ENCODE measurements at places on chromosomes 1 and 21. TPM values are rescaled to one million over a fixed set of nuclear protein-coding genes. Genes with fewer than 3 reads are reported as not detected.

- H3K27me3 ChIP-seq: peaks cover 3% of the 10 kb centered on the region
- no peaks in the 10 kb centered on the region for H3K4me1 ChIP-seq
Measured at GRCh38 chr1:206808615-206809014, 36.3 kb upstream of the IL10 start.

DNA sequence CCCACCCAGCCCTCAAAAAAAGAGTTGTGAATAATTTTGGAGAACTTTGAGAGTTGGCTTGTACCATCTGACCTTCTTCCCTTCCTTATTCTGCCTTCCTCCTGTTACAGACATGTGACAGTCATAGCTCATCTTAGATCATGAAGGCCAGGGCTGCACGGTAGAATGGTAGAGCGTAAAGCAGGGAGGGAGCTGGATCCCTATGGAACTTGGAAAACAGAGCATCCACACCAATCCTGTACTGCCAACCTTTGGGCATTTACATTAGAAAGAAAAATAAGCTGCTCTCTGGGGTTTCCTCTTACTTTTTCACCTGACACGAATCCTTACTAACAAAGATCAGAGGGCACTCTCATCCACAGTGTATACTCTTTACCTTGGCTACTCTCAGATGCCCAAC, 121.5 kb downstream of the GPR52 start:
- no peak for DNase-seq
- no peaks in the 10 kb centered on the region for H3K4me1 ChIP-seq
- H3K27ac ChIP-seq: no peak overlapping the region
- no peaks in the 10 kb centered on the region for H3K27me3 ChIP-seq
- no peaks in the 10 kb centered on the region for H3K36me3 ChIP-seq

DNA sequence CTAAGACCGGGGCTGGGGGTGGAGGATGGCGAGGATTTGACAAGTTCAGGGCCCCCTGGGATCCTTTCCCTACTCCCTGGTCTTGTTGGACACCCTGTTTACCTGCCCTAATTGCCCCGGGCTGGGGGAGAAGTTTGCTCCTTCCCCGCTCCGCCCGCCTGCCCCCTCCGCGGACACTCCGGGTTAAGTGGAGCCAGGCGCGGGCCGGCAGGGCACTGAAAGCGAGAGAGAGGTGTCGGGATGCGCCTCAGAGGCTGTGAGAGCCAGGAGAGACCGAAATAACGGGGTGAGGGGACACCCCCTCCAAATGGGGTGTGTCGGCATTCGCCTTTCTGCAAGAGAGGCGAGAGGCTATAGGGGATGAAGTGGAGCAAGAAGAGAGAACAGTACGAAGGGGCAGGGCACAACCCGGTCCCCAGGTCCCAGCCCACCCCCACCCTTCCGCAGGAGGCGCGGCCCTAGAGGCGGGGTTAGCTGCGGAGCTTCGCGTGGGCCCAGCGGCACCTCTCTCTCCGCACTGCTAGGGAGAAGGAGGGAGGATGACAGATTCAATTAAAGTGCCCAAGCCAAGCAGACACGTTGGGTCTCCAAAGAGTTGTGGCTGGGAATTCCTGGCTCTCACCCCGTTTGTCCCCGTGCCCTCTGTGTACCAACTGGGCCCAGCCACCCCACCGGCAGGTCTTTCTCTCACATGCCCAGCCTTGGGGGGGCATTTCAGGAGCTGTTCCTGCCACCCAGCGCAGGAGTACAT, 3.8 kb downstream of the EFNA3 start:
- H3K4me3 ChIP-seq: no peak overlapping the region
- DNase-seq: no peak
- peaks cover 15% of the 10 kb centered on the region for H3K4me1 ChIP-seq
- peaks cover 46% of the 10 kb centered on the region for H3K27me3 ChIP-seq
- no peaks in the 10 kb centered on the region for H3K36me3 ChIP-seq
- no peak overlapping the region for H3K27ac ChIP-seq

DNA sequence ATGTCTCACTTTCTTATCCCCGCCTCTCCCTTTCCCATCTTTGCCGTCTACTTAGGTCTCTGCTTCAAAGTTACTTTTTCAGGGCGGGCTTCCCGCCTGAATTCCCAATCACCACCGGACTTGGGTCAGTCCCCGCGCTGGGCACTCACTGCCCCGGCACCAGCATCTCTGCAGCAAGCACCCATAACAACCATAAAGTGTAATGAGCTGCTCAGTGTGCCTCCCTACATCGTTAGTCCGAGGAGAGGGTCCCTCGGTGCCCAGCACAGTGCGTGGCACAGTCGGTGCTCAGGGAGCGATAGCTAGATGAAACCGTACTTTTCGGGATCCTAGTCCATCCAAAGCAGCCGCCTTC, 633 bp upstream of the CTPS1 start:
- peak overlapping the region; percentile 69 for H3K4me3 ChIP-seq
- H3K4me1 ChIP-seq: peaks cover 18% of the 10 kb centered on the region
- no peaks in the 10 kb centered on the region for H3K36me3 ChIP-seq
- DNase-seq: no peak

- H3K27me3 ChIP-seq: no peaks in the 10 kb centered on the region
- H3K36me3 ChIP-seq: no peaks in the 10 kb centered on the region
- H3K27ac ChIP-seq: no peak overlapping the region
Measured at GRCh38 chr1:50857702-50858101, 102.4 kb downstream of the FAF1 start.

DNA sequence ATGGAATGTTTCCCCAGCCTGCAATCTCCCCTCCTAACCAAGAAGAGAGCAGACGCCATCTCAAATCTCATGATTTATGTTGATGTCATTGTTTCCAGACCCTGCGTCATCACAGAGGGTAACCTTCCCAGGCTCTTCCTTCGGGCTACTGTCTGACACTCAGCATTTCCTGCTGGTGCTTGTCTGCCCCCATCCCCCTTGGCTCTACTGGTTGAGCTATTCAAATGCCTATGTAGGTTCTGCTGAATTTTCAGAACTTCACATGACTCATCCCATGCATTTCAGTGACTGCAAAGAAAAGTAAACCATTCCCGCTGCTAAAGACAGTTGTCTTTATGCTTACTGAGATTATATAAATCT, 24.8 kb upstream of the ITPKB start:
- peak; percentile 15 for DNase-seq
- H3K4me3 ChIP-seq: no peak overlapping the region
- no peaks in the 10 kb centered on the region for H3K4me1 ChIP-seq
- H3K27ac ChIP-seq: no peak overlapping the region
- peaks cover 10% of the 10 kb centered on the region for H3K27me3 ChIP-seq
- no peaks in the 10 kb centered on the region for H3K36me3 ChIP-seq

DNA sequence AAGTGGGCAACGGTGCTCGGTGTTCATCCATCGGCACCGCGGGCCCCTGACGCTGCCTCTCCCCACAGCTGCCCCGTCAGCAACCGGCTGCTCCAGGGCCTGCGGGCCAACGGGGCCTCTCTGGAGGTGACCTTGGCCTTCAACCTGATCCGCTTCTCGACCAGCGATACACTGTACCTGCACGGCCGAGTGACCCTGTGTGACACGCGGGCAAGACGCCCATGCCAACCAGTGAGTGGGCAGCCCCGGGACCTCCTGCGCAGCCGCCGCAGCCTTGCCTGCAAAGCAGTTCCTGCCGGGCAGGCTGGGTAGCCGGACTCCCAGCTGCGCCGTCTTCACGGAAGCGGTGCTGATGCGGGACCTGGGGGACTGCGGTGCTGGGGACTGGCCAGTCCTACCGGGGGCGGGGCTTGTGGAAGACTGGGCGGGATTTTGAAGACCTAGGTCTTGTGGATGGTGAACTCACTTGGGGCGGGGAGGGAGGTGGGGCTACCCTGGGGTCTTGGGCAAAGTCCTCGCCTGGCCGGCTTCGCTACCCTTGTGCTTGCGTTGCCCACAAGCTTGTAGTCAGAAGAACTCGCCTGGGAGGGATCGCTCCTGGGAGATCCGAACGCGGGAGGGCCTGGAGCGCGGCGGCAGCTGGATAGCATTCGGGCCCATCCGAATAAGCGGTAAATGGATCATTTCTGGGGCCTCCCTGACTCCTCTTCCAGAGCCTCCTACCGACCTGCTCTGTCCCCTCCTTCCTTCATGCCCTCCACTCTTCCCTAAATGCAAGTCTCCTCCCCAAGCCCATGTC, 8.8 kb upstream of the CEP85 start:
- no peaks in the 10 kb centered on the region for H3K36me3 ChIP-seq
- H3K27me3 ChIP-seq: peaks cover 3% of the 10 kb centered on the region
- peak; percentile 49 for DNase-seq
- no peak overlapping the region for H3K27ac ChIP-seq

DNA sequence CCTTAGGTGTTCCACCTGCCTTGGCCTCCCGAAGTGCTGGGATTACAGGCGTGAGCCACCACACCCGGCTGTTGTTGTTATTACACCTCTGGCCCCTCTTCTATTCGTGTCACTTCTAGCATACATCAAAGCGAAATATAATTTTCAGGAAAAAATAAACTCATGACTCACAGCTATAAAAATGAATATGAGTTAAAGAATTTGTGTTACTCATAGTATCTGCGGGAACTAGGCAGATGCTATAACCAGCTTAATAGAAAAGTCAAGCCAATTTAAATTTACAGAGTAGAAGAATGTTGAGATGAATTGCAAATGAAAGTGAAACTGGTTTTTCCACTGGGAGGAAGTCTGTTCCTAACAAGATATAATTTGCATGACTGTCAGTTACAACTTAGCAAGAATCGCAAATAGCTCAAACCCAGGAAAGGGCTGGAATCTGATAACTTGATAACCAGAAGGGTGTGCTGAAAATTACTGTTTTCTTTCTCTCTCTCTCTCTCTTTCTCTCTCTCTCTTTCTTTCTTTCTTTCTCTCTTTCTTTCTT, 11.2 kb downstream of the OR2W3 start:
- H3K36me3 ChIP-seq: no peaks in the 10 kb centered on the region
- no peak overlapping the region for H3K4me3 ChIP-seq
- H3K27ac ChIP-seq: no peak overlapping the region
- no peaks in the 10 kb centered on the region for H3K4me1 ChIP-seq
- peak; percentile 21 for DNase-seq

- no peak overlapping the region for H3K27ac ChIP-seq
- no peak for DNase-seq
- H3K4me1 ChIP-seq: no peaks in the 10 kb centered on the region
- H3K36me3 ChIP-seq: no peaks in the 10 kb centered on the region
- H3K27me3 ChIP-seq: no peaks in the 10 kb centered on the region
- H3K4me3 ChIP-seq: no peak overlapping the region
Measured at GRCh38 chr1:190588424-190588823, 110.8 kb upstream of the BRINP3 start.

DNA sequence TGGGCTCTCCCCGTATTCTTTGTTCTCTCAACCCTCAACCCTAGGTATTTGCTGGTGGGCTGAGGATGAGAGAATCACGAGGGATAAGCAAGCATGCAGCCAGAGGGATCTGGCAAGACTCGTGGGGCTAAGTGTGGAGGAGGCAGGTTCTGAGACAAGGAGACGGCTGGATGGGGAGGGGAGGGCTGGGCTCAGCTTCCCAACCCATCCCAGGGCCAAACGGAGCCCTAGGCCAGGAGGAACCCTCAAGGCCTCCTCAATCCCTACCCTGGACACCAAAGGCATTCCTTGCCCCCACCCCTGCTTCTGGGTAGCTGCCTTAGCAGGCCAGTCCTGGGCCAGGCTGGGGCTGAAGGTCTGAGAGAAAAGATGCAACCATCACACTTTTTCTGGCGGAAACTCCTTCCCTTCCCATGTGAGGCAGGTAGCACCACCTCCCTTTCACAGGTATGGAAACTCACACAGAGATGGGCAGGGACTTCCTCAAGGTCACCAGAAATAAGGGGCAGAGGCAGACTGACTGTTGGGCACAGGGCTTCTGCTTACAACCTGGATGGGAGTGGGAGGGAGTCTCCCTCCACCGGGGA, 6.2 kb downstream of the MEF2D start:
- H3K36me3 ChIP-seq: peaks cover 7% of the 10 kb centered on the region
- H3K27me3 ChIP-seq: no peaks in the 10 kb centered on the region
- H3K27ac ChIP-seq: no peak overlapping the region
- no peak overlapping the region for H3K4me3 ChIP-seq
- peaks cover 49% of the 10 kb centered on the region for H3K4me1 ChIP-seq
- DNase-seq: no peak

GRCh38 chr1:67830226-67830625, 3.0 kb downstream of the GNG12 start:
- H3K4me3 ChIP-seq: peak overlapping the region; percentile 86
- H3K36me3 ChIP-seq: peaks cover 4% of the 10 kb centered on the region
- H3K27ac ChIP-seq: peak overlapping the region; percentile 90
- peaks cover 25% of the 10 kb centered on the region for H3K4me1 ChIP-seq

DNA sequence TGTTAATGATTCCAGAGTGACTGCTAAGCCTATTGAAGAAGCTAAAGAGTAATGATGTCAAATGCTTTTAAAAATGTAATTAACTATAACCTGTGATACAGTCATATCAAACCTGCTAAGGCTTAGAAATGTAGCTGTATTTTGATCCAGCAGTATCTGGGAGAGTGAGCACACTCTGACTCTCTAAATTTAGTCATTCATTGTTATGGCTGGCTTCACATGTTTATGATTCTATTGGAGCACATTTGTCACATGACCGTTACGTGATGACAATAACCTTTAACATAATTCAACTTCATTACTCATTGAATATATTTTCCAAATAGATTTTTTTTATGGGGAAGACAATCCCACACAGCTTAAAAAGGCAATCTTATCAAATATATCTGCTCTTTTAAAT, 587.1 kb downstream of the LMO4 start:
- DNase-seq: no peak
- H3K4me1 ChIP-seq: no peaks in the 10 kb centered on the region
- no peaks in the 10 kb centered on the region for H3K27me3 ChIP-seq
- no peak overlapping the region for H3K4me3 ChIP-seq
- H3K27ac ChIP-seq: no peak overlapping the region

- H3K4me3 ChIP-seq: no peak overlapping the region
- H3K27ac ChIP-seq: no peak overlapping the region
- no peak for DNase-seq
- no peaks in the 10 kb centered on the region for H3K4me1 ChIP-seq
Measured at GRCh38 chr21:30942192-30942591, 60.8 kb upstream of the KRTAP11-1 start.

GRCh38 chr1:178483251-178483957, 13.4 kb downstream of the CLEC20A start:
- no peaks in the 10 kb centered on the region for H3K27me3 ChIP-seq
- H3K36me3 ChIP-seq: no peaks in the 10 kb centered on the region

- H3K4me3 ChIP-seq: no peak overlapping the region
- H3K4me1 ChIP-seq: no peaks in the 10 kb centered on the region
- no peaks in the 10 kb centered on the region for H3K27me3 ChIP-seq
Measured at GRCh38 chr1:40634901-40635655, 30.4 kb downstream of the RIMS3 start.

- H3K4me1 ChIP-seq: peaks cover 4% of the 10 kb centered on the region
- DNase-seq: no peak
- H3K27ac ChIP-seq: no peak overlapping the region
- H3K27me3 ChIP-seq: no peaks in the 10 kb centered on the region
Measured at GRCh38 chr21:26425576-26425975, 147.5 kb downstream of the CYYR1 start.

- no peak overlapping the region for H3K27ac ChIP-seq
- no peak for DNase-seq
- H3K4me3 ChIP-seq: no peak overlapping the region
- H3K27me3 ChIP-seq: no peaks in the 10 kb centered on the region
- no peaks in the 10 kb centered on the region for H3K36me3 ChIP-seq
Measured at GRCh38 chr21:10425856-10426255, 95.5 kb upstream of the TPTE start.

B4GALT3 gene
- 39.8 TPM for total RNA-seq

RGS1 gene
- not detected for total RNA-seq

PGBD5 gene
- total RNA-seq: not detected

OR2L3 gene
- not detected for total RNA-seq

AK4 gene
- total RNA-seq: 5.6 TPM

NAV1 gene
- 136 TPM for total RNA-seq

MATN1 gene
- not detected for total RNA-seq

OR6F1 gene
- total RNA-seq: not detected

ACADM gene
- 32.5 TPM for total RNA-seq
